Activated CD8-positive, alpha-beta memory T cell treated with anti-CD3 and anti-CD28 coated beads for 24 hours (primary cell): ENCODE measurements at places on chromosomes 4 and X.

DNA sequence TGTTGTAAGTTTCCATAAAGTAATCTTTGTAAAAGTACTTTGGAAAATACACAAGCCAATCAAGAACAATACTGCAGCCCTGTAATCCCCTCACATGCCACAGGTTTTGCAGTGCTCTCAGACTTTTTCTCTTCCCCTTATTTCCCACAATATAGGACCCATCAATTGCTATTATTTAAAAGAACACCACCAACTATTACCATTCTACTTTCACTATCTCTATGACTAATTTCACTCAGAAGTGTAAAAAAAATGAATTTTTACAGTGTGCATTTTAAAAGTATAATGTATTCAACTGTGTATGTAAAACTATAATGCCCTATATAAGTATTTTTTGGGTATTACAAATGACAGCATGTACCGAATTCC is 1.7 kb downstream of the ATP8A1 start:
- no peak for DNase-seq

GRCh38 chr4:20248155-20248558 is 3.5 kb upstream of the SLIT2 start:
- DNase-seq: no peak

GRCh38 chr4:20431543-20431951 is 179.8 kb downstream of the SLIT2 start:
- DNase-seq: no peak

GRCh38 chr4:148649652-148650331 is 207.6 kb upstream of the NR3C2 start:
- no peak for DNase-seq

- no peak for DNase-seq
Observed at GRCh38 chrX:86981326-86981879, 536.2 kb upstream of the KLHL4 start.

DNA sequence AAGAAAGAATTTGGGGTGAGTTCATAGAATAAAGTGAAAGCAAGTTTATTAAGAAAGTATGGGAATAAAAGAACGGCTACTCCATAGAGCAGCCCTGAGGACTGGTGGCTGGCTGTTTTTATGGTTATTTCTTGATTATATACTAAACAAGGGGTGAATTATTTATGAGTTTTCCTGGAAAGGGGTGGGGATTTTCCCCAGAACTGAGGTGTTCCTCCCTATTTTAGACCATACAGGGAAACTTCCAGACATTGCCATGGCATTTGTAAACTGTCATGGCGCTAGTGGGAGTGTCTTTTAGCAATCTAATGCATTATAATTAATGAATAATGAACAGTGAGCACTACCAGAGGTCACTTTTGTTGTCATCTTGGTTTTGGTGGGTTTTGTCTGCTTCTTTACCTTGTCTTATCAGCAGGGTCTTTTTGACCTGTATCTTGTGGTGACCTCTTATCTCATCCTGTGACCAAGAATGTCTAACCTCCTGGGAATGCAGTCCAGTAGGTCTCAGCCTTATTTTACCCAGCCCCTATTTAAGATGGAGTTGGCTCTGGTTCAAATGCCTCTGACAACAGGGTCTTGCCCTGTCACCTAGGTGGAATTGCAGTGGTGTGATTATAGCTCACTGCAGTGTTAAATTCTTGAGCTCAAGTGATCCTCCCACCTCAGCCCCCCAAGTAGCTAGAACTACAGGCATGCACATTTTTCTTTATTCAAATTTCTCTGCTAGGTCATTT is 27.1 kb downstream of the RAPGEF2 start:
- no peak for DNase-seq

GRCh38 chr4:56657818-56658217 is 23.3 kb downstream of the HOPX start:
- no peak for DNase-seq

- DNase-seq: no peak
Observed at GRCh38 chr4:1209821-1210220, 37.4 kb upstream of the SPON2 start.

- DNase-seq: peak; percentile 78
Observed at GRCh38 chr4:128812442-128813235, 3.1 kb downstream of the JADE1 start.

DNA sequence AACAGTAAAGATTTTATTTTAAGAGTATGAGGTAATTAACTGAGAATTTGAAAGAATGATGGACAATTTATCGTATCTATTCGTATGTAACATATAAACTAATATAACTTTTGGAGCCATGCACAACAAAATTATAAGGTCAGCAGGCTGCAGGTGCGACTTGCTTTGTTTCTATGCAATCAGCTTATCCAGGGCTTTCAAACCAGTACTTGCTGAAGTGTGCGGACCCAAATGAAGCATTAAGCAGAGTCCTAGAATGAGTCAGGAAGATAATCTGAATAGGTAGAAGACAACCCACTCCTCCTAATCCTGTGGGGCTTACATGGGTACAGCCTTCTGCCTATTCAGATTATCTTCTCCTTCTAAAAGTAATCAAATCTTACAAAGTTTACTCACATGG is 2.1 kb downstream of the NSD2 start:
- no peak for DNase-seq

GRCh38 chr4:83846193-83846830 is 310.4 kb downstream of the GPAT3 start:
- DNase-seq: no peak

DNA sequence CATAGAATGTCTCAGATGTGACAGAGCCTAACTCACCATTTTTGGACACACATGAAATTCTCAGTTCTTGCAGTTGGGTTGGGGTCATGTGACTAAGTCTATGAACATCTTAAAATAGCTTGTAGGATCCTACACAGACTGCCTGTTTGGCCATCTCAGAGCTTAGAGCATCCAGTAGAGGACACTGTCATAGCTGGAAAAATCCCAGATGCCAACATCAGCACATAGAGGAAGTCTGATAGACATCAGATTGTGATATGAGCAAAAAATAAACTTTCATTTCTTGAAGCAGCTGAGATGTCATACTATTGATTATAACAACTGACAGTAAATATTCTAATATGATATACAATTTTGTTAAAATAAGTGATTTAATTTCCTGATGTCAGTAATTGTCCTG is 207.1 kb downstream of the TRAM1L1 start:
- no peak for DNase-seq

- DNase-seq: no peak
Observed at GRCh38 chrX:70332600-70332999, 42.7 kb downstream of the KIF4A start.

DNA sequence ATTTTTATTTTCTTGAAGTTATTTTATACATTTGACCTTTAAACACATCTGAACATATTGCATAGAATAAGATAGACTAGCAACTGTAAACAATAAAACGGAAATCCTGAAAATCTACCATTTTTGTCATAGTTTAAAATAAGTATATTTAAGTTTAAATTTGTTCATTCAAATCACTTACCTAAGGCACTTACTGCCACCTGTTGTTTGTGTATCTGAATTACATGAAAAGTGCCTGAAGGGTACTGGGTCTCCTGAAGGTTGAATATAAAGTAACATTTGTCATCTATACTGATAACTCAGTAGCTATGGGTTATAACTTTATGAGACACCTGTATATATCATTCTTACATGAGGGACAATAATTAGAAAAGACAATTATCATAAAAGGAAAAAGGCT is 38.6 kb downstream of the TRPC5 start:
- no peak for DNase-seq

- DNase-seq: no peak
Observed at GRCh38 chrX:115266300-115266699, 23.2 kb upstream of the LUZP4 start.

DNA sequence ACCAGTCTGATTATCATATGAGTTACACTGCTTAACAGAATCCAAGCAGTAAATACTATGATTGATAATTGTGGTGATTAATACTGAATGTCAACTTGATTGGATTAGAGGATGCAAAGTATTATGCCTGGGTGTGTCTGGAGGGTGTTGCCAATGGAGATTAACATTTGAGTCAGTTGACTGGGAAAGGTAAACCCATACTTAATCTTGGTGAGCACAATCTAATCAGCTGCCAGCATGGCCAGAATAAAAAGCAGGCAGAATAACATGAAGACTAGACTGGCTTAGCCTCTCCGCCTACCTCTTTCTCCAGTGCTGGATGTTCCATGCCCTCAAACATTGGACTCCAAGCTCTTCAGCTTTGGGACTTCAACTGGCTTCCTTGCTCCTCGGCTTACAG is 961.3 kb downstream of the ADGRL3 start:
- DNase-seq: no peak

GRCh38 chrX:132395026-132395425 is 93.8 kb downstream of the MBNL3 start:
- DNase-seq: no peak

GRCh38 chrX:41314204-41314603 is 19.8 kb upstream of the DDX3X start:
- no peak for DNase-seq

- no peak for DNase-seq
Observed at GRCh38 chr4:168879188-168879587, 130.9 kb downstream of the CBR4 start.

DNA sequence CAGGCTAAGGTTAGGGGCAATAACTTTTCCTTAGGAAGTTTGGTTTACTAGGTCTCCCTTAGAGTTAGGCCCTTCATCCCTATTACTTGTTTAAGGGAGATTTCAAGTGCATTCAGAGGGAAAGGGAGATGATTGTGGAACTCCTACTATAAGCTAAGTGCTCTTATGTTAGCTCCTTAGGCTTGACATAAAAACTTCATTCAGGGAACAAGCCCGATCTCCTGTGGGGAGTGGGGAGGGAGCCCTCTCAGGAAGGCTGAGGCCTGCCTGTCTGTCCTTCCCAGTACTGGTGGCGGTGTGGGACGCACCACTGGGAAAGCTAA is 8.0 kb downstream of the KLF3 start:
- no peak for DNase-seq

DNA sequence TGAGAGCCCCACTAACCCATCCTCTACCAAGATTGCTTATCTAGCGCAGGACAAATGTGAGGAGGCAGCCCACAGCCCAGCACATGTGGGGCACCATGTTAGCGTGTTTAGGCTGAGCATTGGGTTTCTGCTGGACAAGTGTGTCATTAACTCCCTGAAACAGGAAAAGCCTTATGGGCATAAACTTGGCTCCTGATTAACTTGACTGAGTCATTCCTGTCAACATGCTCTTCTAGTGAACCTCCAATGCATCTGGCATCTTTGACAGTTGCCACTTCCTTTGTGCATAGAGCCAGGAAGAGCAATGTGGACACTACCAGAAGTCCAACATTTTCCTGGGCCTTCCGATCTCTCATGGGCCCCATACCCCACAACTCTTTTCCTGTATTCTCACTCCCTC is 2.5 kb downstream of the SPIN2A start:
- no peak for DNase-seq

DNA sequence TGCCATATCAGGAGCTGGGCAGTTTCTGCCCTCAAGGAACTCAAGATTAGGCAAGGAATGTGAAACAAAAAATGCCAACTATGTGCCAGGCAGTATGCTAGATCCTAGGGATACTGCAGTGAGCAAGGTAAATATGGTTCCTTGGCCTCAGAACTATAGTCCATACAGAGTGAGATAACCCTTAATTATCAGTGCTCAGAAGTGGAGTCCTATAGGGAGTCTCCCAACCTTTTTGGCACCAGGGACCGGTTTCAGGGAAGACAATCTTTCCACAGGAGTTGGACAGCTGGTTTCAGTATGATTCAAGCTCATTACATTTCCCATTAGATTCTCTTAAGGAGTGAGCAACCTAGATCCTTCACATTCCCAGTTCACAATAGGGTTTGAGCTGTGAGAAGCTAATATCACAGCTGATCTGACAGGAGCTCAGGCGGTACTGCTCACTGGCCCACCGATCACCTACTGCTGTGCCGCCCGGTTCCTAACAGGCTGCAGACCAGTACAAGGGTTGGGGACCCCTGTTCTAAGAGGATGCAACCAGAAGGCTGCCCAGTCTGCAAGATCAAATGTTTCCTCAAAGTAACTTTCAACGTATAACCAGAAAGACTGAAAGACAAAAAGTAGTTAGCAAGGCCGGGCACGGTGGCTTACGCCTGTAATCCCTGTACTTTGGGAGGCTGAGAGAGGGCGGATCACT is 1.7 kb upstream of the SRP72 start:
- DNase-seq: no peak

- DNase-seq: no peak
Observed at GRCh38 chr4:8940792-8941491, 69.3 kb upstream of the HMX1 start.

DNA sequence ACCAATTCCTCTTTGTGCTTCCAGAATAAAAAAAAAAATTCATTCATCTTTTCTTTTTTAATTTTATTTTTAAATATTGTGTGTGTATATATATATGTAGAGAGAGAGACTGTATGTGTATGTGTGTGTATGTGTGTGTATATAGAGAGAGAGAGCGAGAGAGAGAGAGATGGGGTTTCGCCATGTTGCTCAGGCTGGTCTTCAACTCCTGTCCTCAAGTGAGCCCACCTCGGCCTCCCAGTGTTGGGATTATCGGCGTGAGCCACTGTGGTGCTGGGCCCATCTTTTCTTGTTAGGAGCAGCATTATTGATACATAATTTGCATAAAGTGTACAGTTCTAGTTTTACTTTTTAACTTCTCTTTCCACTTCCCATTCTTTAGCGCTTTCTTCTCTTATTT is 33.6 kb downstream of the KDM6A start:
- no peak for DNase-seq

DNA sequence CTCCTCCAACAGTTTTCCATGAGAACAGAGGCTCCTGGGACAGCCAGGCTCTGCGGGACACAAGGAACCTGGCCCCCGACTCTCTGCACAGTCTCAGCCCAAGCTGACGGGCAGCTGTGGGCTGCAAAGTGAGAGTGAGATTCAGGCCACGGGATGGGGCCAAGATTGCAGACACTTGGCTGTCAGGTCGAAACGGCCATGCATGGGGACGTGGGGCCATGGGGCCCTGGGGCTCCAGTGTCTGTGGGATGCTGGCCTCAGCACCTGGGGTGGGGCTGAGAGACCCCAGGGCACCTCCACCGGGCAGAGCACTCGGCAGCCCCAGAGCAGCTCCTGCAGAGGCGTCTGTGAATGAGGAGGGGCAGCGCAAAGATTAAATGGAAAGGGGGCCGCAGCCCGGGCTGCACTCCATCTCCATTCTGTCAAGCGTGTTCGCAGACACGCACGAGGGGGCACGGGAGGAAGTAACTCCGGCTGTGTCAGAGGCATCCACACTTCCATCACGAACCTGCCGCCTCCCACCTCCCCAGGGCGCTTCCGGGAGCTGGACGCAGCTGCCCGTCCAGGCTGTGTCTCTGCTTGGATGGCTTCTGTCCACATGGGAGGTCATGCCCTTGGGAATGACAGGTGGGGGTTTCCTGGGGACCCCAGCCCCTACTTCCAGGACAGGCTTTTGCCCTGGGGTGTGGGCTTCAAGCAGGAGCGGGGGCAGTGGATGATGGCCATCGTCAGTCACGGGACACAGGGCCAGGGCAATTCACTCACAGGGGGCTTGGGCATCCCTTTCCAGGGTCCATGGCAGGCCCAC is 82.8 kb upstream of the NKX1-1 start:
- no peak for DNase-seq

GRCh38 chr4:88737307-88737941 is 39.8 kb upstream of the NAP1L5 start:
- DNase-seq: no peak

GRCh38 chrX:40120838-40121580 is 23.3 kb upstream of the BCOR start:
- no peak for DNase-seq

- DNase-seq: no peak
Observed at GRCh38 chr4:138788267-138788790, 227.3 kb upstream of the NOCT start.
